ENCODE measurements at places on chromosomes 3 and 15.

DNA sequence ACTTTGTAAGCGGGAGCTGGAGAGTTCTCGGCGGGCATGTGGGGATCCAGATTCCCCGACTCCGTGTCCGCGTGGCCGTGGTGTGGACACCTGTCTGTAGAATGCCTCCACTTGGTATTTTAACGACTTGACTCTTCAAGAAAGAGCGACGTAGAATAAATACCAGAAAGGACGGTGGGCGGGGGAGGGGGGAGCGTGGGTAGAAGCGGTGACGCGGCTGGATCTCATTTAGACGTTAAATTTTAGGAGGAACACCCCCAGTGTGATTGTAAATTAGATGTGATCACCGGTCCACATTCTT is 620 bp upstream of the PYGO1 start:
- no peak for DNase-seq

GRCh38 chr3:101509281-101509680 is 3.7 kb downstream of the SENP7 start:
- no peak for DNase-seq

DNA sequence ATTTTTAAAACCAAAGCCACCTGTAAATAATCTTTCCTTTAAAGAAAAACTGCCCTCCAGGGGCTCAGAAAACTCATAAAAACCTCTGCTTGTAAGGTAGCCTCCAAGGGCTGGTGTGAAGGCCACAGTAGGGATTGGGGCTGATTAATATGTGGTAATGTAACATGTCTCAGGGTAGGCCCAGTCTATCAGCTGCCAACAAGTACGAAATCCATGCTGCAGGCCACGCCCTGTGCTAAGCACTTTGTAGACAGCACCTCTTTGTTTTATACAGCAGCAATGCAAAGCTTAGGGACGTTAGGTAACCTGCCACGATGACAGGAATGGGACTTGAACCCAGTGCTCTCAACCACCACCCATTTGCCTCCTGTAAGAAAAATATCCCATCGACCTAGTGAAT is 65.6 kb upstream of the PRICKLE2 start:
- DNase-seq: no peak

DNA sequence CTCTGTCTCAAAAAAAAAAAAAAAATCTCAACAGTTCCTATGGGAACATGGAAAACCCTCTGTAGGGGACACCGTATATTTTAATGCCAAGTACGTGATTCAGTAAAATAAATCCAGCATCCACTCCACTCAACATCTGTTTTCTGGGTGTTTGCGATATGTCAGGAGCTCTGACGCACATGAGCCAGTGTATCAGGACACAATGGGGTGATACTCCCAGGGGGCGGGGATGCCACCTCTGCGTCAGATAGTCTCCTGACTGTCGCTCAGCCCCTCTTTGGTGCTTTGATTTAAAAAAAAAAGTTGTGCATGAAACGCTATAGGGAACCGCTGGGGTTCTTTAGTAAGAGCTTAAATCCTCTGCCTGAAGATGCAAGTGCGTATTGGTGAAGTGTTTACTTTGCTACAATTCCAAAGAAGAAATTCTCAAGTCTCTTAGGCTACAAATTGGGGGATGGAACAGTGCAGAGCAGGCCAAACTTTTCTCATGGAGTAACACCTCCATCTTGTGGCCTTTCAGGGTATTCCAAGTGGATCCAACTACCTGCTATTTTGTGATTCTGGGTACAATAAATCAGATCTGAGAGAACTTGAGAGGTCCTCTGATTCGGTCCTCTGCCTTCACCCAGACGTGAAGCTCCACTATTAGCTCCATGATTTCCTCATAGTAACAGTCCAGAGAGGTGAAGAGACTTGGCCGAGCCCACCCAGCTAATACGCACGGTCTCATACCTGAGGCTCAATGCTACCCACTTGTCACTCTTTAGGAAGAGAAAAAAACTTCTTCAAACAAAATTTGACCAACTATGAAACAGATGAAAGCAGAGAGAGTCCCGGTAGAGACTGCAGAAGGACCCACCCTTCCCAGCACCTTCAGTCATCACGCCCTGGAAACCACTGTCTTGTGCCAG is 9.3 kb upstream of the NR2E3 start:
- DNase-seq: no peak

DNA sequence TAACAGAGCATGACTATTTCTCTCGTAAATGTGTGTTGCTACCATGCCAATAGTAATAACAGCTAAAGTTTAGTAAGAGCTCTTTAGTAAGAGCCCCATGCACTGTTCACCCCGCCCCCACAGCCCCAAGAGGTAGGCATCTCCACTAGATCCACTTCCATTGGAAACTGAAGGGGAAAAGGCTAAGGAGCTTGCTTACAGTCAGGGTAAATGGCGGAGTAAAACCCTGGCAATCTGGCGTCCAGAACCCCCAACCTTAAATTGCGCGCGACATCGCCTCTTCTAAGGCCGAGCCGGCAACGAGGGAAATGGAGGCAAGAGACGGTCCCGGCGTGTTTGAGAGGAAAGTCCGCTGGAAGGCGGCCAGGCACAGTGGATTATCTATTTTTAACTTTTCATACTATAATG is 654 bp upstream of the C3orf38 start:
- DNase-seq: no peak

- DNase-seq: no peak
These were observed 21.0 kb downstream of the PTH1R start for GRCh38 chr3:46898321-46899150.

DNA sequence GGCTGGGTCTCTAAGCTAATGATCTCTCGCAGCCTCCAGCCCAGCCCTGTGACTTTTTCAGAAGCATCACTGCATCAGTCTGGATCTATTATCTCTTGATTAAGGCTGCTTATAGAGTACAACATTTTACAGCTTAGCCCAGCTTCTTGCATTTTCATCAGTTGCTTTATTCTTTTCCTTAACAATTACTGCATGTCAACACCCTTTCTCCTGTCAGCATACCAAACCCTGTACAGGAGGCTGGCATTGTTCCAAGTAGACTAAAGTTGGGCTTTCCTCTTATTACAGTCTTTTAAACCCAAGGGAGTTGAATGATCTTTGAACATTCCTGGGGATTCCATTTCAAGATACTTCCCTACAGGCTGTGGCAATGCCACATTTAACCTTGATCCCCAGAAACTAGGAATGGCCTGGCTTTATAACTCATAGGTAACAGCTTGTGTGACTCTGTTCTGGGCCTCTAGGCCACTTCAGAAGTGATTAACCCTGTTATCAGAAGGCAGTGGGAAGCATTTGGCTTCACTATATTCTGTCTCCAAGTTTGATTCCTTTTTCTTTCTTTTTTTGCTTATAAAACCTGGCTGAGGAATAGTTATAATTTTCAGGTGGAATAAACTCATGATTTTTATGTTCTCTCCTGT is 182.9 kb downstream of the KCNMB2 start:
- DNase-seq: no peak

DNA sequence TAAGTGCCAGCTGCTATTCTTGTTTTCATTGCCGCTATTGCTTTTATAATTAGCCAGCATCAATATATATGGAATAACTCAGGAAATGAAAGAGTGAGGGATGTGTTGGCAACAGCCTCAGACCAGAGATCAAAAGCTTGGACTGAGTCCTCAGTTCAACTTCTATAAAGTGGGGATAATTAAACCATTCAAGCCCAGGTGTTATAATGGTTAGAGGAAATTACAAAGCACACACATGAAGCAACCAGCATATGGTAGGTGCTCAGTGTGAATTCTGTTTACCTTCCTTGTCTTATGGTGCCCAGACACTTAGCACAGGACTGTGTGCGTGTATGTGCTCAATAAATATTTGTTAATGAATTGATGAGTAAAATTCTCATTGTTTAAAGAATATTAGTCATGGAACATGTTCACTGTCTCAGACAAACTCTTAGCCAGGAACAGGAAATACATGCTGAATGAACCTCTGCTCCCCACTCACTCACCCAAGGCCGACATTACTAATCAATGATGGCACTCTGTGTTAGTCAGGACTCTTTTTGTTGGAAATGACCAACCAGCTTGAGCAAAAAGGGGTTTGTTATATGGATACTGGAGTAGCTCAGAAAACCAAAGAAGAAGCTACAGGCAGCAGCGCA is 16.7 kb upstream of the CCDC174 start:
- DNase-seq: no peak

DNA sequence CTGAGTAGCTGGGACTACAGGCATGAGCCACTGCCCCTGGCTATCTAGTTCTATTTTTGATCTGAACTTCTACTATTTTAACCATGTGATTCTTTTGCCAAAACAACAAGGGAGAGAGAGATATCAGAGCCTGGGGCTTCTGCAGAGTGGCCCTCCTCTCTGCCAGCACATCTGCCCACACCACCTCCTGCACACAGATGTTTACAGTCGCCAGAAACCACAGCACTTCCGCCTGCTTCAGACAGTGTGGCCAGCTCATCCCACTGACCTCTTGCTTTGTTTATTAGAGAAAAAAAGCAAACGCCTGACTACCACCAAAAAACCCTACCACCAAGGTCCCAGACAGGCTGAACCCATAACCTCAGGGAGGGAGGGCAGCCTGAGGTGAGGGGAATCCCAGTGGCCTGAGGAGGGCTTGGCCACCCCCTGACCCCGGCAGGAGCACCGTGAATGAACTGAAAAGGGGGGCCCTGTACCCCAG is 85.9 kb upstream of the ABHD2 start:
- DNase-seq: no peak

GRCh38 chr3:114624047-114624445 is 330.2 kb downstream of the TIGIT start:
- no peak for DNase-seq

DNA sequence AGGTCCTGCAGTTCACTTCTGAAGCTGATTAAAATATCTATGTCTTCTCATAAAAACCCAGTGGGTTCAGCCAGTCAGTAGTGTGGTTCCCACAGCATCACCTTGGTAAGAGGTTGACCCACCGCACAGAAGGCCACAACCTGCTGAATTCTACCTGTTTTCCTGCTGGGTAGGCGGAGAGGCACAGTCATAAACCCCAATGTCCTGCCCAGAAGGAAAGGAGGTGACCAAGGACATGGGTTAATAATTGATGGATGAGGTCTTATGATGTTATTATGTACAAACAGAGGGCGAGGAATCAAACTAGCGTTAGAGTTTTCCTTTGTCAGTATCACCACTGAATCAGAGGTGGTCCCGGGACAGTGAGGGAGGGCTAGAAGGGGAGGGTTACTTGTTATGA is 27.8 kb downstream of the CA12 start:
- no peak for DNase-seq

DNA sequence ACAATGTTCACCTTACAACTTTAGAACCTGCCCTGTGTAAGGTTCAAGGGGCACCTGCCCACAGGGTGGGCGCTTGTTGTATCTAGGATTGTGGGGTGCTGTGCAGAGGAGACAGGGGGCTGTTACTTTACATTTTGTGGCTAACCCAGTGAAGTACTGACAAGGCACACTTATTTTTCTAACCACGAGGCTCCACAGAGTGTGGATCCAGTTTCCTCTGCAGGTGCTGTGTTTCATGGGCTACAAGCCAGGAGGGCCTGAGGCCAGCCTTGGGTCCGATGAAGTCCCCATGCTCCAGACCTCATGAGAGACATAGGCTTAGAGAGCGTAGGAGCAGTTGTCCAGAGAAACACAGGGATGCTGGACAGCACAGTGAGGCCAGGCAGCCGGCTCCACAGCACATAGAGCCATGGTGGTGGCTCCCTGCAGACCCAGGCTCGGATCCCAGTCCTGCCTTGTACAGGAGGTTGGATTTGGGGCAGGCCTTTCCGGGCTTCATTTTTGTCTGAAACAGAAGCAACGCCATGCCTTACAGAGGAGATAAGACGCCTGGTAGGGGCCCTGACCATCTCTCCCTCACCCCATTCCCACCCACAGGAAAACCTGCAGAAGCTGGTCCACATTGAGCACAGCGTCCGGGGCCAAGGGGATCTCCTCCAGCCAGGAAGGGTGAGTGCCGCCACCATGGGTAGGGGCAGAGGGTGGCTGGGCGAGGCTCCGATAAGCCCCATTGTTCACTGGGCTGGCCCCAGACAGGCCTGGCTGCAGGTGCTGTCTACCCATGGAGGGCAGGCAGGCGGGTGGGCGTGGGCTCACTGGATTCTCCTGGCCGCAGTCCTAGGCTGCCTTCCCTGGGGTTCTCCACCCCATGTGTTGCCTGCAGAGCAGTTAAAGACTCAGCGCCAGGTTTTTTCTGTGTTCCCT is 40.1 kb upstream of the NR2C2 start:
- no peak for DNase-seq

DNA sequence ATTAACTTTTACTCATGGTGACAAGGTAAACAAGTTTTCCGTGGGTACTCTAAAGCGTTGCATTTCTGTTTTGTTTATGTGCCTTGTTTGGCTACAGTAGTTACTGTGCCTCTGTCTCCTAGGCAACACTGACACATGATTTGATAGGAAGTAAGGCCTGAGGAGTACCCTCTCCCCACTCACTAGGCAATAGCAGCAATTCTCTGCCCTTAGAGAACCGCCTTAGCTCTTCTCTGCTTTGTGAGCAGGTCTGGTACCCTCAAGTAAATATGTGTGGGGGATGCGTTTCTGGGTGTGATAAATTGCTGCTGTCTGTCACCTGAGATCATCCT is at the start of gene IL5RA:
Gene IL5RA (minus strand): TSS at position 76 of the 332 bp plus-strand sequence. CDS start 5,390 bp downstream, outside the sequence.
- DNase-seq: no peak

DNA sequence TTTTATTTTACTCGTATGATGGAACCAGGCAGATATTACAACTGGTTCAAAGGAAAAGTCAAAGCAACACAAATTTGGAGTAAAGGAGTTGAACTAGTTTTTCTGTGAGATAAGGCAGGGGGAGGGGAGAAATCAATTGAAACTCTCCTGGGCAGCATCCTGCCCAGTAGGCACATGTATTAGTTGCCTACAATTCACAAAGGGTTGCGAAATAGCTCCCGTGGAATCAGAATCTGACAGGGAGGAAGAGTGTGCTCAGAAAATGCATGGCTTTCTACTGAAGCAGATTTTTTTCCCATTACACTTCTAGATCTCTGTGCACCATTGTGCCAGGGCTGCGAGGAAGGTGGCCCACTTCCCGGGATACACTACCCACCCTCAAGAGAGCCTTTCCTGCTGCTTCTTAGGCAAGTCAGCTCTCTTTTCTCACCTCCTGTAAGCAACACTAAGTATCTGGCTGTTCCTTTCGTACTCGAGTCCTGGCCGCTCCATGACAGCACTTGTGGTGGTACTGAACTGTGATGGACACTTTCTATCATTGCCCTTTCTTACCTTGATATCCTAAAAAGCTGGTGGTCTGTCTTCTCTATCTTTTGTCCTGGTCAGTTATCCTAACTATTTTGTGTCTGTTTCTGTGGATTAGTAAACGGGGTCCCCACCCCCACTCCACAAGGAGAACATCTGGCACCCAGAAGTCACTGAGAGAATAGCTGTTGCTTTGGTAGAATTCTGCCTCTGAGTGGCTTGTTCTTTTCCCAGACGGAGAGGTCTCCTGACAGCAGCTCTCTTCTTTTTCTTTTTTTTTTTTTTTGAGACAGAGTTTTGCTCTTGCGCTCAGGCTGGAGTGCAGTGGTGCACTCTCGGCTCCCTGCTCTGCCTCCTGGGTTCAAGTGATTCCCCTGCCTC is 74.8 kb downstream of the RPL39L start:
- DNase-seq: no peak

GRCh38 chr3:14587740-14588360 is 47.7 kb upstream of the GRIP2 start:
- no peak for DNase-seq

DNA sequence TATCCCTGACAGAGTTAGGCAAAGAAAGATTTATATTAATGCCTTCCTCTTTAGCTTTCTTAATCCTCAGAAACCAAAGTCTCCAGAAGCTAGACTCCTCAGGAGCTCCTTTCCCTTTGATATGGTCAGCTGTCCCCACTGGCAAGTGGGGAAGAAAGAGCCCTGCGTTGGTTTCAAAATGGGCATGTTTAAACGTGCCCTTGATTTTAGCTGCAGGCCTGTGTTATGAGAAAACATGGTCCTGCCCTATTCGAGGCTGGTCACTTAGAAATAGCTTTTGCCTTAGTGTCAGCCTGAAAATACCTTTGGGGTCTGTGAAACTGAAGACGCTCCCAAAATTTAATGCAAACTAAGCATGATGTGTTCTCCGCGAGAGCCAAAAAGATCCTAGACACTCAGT is 135.5 kb upstream of the RARB start:
- no peak for DNase-seq

Data from activated CD8-positive, alpha-beta memory T cell treated with anti-CD3 and anti-CD28 coated beads for 48 hours (primary cell).